GM12878 (cell line): ENCODE measurements at places on chromosomes 13 and 19. TPM values are rescaled to one million over a fixed set of nuclear protein-coding genes. Genes with fewer than 3 reads are reported as not detected.

- DNase-seq = no peak
- no peak overlapping the region for H3K4me3 ChIP-seq
- H3K27me3 ChIP-seq = no peaks in the 10 kb centered on the region; the same call in 1 of the 2 replicates
- no peaks in the 10 kb centered on the region for H3K4me1 ChIP-seq
Measured at GRCh38 chr13:47822036-47822435, 179.0 kb downstream of the SUCLA2 start.

Gene SEMA6B
- total RNA-seq = 0.08 and 0.13 TPM in 2 replicates

DNA sequence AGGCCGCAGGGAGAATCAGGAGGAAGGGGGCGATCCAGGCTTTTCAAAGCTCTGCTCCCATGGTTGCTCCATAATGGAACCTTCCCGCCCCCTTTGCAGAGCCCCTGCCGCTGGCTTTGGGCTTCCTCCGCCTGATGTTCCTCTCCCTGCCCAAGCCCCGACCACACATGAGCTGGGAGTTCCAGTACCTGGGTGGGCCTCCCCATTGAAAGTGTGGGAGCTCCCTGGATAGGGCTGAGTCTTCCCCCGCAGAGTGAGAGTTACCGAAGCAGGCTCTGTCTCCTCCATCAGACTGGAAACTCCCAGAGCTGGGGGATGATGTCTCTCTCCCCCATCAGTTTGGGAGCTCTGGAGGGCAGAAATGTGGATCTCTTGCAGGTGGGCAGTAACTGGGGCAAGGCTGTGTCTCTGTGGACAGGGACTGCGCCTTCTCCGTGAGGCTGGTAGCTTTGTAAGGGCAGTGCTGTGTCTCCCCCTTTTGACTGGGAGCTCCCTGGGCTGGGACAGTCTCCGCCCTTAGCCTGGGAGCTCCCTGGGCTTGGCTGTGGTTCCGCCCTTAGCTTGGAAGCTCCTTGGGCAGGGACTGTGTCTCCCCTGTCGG lies 722 bp downstream of the DCAF15 start:
- H3K27ac ChIP-seq = peak overlapping the region; percentile 64
- H3K4me1 ChIP-seq = peaks cover 11% of the 10 kb centered on the region
- H3K4me3 ChIP-seq = peak overlapping the region; percentile 100
- H3K36me3 ChIP-seq = no peaks in the 10 kb centered on the region; the same call in 1 of the 2 replicates
- no peak for DNase-seq

- H3K27ac ChIP-seq = 0 out of 2 replicates have a peak overlapping the region, but pooled peaks have one; percentile 40
- no peaks in the 10 kb centered on the region for H3K27me3 ChIP-seq
- DNase-seq = no peak
Measured at GRCh38 chr19:39936020-39936419, 1.6 kb upstream of the FCGBP start.

Gene SLITRK5
- not detected in 2 replicates for total RNA-seq
